Stimulated activated CD4-positive, alpha-beta T cell treated with anti-CD3 and anti-CD28 coated beads, Interleukin-15, amount 100 ng/mL, for 1 hour (primary cell): ENCODE measurements at places on chromosomes 12 and 14.

- no peak for DNase-seq
These were observed 277.1 kb downstream of the FOXG1 start for GRCh38 chr14:29043737-29044136.

DNA sequence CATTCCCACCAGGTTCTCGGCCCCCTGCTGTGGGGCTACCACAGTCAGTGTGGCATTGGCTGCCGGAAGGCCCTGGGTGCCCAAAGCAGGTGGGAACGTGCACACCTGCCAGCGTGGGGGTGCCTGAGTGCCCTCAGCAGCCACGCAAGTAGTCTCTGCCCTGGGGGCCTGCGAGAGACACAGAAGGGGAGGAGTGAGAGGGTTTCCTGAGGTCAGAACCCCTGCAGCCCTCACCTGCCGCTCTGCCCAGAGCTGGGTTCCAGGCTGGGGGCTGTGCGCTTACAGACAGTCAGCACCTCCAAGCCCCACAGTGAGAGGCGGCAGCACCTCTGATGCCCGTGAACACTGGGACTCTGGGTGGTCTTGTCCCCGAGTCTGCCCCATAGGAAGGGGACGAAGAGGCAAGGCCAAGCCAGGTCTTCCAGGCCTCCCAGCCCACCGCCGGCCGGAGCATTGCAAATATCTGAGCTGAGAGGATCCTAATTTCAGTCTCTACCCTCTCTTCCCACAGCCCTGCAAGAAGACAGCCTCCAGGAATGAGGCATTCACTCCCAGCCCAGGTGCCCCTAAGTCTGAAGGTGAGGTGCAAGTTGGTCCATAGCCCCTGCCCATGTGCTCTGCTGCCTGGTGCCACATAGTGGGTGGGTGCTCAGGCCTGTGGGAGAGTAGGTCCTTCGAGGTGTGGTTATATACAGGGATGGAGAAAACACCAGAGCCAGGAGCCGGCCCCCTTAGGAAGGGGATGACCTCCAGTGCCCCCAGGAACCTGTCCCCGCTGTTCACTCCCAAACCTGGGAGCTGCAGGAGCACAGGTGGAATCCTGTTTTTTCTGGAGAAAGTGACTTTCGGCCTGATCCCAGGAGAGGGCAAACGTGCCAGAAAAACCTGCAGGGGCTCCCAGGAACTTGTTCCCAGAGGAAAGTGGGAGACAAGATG, 291.1 kb upstream of the RTL1 start:
- DNase-seq, result no peak

DNA sequence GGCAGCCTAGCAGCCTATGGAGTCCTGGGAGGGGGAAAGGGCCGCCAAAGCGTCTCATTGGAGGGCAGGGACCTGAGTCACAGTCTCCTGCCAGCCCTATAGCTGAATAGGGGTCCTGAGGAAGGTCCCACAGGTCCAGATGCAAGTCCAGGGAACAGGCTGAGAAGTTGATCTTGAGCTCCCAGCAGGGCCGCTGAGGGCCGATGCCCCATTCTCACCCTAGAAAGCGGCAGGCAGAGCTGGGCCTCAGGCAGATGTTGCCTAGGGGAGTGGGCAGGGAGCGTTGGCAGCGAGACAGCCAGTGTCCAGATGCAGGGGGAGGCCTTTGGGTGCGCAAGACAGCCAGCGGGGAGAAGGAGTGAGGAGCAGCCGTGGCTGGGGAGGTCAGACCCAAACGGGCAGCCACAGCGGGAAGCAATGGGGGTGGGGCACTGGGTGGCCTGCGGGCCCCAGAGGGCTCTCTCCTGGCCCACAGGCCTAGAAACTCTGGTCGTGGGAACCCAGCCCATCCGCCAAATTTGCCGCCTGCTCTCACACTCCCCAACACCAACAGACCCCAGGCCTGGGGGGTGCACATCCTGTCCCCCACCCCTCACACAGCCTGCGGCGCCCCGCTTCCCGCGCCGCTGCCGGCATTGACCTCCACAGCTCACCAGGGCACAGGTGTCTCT, 1.1 kb downstream of the HDAC7 start:
- DNase-seq, result no peak

DNA sequence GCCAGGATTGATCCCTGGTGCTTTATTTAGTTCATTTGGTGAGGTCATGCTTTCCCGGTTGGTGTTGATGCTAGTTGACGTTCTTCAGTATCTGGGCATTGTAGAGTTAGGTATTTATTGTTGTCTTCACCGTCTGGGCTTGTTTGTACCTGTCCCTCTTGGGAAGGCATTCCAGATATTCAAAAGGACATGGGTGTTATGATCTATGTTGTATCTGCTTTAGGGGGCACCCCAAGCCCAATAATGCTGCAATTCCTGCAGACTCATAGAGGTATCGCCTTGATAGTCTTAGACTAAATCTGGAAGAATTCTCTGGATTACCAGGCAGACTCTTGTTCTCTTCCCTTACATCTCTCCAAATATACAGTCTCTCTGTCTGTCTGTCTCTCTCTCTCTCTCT, 42.1 kb downstream of the AK7 start:
- DNase-seq, result no peak

DNA sequence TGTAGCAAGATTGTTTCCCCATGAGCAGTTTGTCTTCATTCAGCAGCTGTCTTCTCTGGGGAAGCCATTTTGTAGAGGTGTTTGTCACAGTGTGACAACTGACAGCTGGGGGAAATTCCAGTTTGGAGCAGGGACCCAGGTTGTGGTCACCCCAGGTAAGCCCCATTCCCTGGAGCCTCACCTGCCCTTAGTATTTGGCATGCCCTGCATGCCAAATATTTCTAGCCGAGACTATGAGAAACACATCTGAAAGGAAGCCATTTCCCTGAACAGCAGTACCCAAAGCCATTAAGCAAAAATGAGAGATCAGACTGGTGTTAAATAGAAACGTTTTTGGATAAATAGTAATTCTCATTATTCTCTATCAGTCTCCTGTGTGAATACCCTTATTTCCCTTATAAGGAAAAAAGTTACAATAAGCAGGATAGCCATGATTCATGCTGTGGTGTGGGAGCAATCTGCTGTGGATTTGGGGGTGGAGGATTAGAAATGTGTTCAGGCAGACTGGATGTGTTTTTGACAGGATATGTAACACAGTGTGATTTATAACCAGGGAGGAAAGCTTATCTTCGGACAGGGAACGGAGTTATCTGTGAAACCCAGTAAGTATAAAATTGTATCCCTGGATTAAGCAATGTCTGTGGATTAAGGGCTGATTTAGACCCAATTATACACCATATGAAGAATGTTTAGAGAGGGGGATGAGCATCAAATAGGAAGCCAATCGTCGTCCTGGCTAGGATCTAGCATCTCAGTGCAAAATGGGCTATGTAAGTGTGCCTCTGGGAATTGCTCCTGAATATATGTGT, 68.9 kb downstream of the DAD1 start:
- DNase-seq, result no peak

GRCh38 chr12:104003596-104003995, 37.9 kb downstream of the TDG start:
- no peak for DNase-seq

DNA sequence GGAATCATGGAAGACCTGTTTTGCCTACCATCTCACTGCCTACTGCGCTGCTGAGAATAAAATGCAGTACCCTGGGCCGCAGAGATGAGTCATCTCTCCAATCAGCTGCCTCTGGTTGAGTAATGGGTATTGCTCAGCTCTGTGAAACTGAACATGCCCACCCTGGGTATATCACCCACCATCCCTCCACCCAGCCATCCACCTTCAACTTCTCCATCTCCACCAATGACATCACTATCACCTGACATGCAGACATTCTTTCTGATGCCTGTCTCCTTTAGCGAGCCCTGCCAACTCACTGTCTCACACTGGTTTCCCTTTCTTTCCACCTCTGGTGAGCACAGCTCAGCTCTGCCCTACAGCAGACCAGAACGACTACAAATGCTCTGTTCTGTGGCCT, 33.6 kb downstream of the E2F7 start:
- no peak for DNase-seq

- DNase-seq, result no peak
These were observed at the start of gene PRICKLE1 for GRCh38 chr12:42589465-42590329. Gene PRICKLE1 (minus strand): TSS chr12:42589746. CDS start chr12:42472516, 117,230 bp downstream.

GRCh38 chr12:6729186-6729585, 5.3 kb downstream of the COPS7A start:
- DNase-seq, result no peak

DNA sequence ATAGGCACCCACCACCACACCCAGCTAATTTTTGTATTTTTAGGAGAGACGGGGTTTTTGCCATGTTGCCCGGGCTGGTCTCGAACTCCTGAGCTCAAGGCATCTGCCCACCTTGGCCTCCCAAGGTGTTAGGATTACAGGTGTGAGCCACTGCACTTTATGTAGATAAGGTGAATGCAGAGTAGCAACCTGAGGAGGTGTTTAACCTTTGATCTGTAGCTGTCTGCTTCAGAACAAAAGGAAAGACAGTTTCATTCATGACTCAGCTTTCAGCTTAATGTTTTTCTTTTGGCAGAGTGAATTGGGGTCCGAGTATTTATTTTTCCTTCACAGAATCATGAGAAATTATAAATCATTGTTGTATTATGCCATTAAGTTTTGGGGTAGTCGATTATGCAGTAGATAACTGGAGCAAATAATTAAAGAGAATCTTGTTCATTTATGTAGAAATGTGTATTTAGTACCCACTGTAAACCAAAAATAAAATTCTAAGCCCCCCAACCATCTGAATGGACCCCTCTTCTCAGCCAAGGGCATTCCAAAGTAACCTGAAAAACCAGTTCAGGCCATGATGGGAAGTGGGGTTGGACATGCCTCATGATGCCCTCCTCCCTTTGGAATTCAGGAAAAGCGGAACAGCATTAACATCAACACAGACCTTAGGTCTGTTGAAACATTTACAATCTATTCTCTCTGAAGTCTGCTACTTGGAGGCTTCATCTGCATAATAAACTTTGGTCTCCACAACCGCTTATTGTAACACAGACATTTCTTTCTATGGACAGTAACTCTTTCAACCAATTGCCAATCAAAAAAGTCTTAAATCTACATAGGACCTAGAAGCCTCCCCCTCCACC, 10.7 kb upstream of the STX2 start:
- no peak for DNase-seq

GRCh38 chr12:26031827-26032226, 73.3 kb downstream of the RASSF8 start:
- no peak for DNase-seq

- no peak for DNase-seq
These were observed 191.2 kb upstream of the GARIN2 start for GRCh38 chr14:66998013-66998412.

GRCh38 chr14:105418269-105419194, 1.1 kb upstream of the MTA1 start:
- DNase-seq, result no peak

DNA sequence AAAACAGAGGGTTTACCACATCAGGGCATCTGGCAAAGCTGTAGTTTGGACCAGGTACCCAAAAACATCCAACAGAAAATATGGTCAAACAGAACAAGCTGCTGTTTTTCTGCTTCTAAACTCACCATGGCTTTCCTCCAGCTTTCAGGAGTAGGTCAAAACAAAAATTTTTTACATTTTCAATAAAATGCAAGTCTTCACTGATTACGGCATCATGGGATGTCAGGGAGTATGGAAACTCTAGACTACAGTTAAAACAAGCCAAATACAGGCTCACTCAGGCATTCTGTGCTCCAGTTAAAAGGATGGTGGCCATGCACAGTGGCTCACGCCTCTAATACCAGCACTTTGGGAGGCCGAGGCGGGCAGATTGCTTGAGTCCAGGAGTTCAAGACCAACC, 47.1 kb upstream of the PSMA6 start:
- no peak for DNase-seq

GRCh38 chr14:99412117-99413061, 68.3 kb downstream of the SETD3 start:
- DNase-seq, result no peak

- peak; percentile 12 for DNase-seq
These were observed at the start of gene SOCS2 for GRCh38 chr12:93571925-93572711. Gene SOCS2 (plus strand): TSS chr12:93572675. CDS start chr12:93572898, 223 bp downstream.

DNA sequence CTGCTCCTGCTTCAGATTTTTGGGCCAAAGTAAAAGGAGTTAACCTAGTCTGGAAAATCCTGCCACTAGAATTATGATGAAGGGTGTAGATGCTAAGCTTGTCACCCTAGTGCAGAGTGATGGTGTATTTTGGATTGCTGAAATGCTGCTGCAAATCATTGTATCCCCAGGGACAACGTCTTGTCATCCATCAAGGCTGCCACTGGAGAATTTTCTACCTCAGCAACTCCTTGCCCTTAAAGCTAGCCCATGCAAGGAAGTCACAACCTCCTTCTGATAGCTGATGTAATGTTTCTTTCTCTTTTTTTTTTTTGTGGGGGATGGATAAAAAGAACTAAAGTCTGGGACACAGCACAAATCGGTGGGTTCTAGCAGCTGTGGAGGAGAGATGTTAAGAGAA, 139.4 kb upstream of the FRMD6 start:
- DNase-seq, result no peak

GRCh38 chr14:51014625-51015024, 70.3 kb upstream of the PYGL start:
- DNase-seq, result no peak

DNA sequence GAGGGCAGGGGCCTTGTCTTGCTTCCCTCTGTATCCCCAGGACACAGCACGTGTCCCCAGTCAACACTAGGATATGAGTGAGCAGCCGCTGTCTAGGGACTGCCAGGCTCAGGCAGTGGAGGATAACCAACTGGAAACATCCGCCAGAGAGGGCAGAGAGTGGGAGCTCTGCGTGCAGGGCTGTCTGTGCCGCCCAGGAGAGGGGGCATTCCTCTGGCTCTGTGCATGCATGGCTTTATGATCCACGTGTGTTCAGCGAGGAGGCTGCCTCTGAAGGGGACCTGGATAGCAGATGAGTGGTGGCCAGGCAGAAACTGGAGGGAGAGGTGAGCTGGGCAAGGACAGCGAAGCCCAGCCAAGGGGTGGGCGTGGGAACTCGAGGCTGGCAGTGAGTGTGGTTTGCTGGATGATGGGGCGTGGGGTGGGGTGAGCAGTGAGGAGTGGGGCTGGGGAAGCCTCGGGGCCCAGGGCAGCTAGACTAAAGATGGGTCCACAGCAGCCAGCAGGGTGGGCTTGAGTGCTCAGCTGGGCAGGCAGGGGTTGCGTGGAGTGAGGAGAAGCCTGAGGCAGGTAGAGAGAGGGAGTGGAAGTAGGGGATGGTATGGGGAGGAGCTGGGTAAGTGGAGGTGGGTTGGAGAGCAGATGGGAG, 72.9 kb downstream of the PRIMA1 start:
- no peak for DNase-seq

GRCh38 chr12:124278389-124279101, 16.3 kb upstream of the RFLNA start:
- no peak for DNase-seq
